ENCODE measurements at places on chromosomes 6 and 20.

GRCh38 chr20:9377007-9377406 is 137.4 kb upstream of the LAMP5 start:
- DNase-seq, result no peak

DNA sequence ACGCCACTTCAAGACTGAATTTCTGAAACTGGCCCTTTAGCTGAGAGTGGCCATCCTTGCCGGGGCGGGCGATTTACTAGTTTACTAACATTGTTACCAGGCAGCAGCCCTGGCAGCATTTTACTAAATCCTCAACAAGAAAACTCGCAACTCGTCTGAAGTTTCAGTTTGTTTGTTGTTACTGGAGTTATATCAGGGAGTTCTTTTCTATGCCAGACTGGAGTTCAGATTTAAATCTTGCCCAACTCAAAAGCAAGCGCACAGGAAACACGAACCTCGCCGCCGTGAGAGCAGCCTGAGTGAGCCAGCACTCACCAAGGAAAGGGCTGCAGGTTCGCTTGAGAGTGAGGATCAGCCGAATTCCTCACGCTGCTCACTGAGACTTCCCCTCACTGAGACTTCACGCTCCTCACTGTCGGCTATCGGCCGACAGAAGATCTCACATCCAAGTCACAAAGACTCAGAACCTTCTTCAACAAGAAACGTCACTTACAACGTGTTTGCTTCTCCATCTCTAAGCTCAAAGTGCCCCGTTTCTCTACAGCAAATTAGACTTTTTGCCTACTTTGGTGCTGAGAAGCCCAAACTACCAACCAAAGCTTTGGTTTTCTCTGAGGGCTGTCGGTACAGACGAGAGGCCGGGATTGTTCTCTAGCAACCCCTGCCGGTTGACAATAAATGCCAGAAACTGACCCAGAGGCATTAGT is 78.9 kb downstream of the OLIG3 start:
- DNase-seq, result peak; percentile 44

DNA sequence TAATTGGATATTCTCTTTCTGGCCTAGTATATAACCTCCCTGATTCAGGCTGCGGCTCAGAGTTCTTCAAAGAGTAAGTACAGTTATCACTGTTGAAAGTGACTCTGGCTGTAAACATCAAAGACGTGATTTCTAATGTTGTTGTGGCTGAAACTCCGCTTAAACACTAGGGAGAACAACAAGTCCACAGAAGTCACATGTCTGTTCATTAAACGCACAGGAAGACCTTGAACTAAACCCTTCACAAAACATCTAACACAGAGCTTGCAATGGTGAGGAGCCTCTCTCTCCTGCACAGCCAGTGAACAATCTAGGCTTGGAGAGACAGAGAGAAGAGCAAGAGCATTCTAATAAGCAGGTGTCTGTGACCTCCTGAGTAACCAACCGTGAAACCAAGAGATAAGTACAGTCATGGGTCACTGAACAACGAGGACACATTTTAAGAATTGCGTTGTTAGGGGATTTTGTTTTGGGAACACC is 249.3 kb downstream of the PRKN start:
- no peak for DNase-seq

DNA sequence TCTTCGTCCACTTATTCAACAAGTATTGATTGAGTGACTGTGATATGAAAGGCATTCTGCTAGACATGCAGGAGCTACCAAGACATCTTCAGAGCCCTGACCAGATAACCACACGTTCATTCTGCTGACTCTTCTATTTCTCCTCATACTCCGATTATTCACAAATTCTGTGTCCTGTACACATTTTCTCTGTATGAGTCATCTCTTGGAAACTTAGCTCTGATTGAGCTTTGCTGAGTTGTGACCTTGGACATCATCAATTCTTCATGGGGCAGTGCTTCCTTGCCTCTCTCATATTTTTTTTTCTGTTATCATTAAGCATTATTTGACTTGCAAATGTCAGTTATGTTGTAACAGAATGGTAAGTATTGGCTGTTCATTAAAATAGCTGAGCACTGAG is 351.6 kb upstream of the CNR1 start:
- DNase-seq, result no peak

DNA sequence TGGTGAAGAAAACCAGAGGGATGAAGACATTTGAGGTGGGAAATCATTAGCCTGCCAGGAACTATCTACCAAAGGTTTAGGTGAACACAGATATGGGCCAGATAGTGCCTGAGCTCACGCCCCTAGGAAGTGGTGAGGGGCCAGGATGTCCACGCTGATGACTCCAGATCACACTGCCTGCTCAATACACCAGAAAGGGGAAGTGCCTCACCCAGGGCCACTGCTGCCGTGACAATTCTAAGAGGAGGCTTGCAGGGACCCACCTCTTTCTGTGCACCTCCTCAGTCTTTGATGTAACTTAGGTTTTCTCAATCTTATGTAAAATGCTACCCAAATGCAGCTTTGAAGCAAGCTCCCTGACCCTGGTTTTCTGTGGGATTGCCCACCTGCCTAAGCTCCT is 5.4 kb upstream of the RAB44 start:
- no peak for DNase-seq

- no peak for DNase-seq
Observed at GRCh38 chr20:57429580-57430200, 38.5 kb downstream of the RBM38 start.
